Stimulated activated CD8-positive, alpha-beta memory T cell treated with anti-CD3 and anti-CD28 coated beads, Interleukin-12 subunit alpha, Interleukin-12 subunit beta, amount 100 ng/mL, for 4 hours (primary cell): ENCODE measurements at places on chromosomes 1 and 21.

GRCh38 chr1:97017895-97018294 lies 296.3 kb downstream of the PTBP2 start:
- no peak for DNase-seq

GRCh38 chr1:48654606-48655210 lies 122.0 kb downstream of the BEND5 start:
- DNase-seq, result no peak

DNA sequence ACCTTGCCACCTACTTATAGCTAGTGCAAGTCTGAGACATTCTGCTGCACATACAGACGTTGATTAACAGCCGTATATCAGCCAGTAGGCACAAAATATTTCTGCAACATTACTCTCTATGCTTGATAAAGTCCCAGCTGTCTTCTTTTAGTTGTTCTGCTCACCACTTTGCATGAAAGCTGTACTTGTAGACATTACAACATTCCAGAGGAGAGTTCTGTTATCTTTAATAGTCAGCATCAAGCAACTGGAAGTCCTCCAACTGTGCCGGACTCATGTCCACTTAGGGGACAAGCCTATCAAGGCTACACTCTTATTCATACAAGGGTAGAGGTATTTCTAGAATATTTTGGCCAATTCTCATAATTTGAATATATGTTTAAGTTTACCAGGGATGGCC lies 50.0 kb downstream of the CACHD1 start:
- DNase-seq, result no peak

DNA sequence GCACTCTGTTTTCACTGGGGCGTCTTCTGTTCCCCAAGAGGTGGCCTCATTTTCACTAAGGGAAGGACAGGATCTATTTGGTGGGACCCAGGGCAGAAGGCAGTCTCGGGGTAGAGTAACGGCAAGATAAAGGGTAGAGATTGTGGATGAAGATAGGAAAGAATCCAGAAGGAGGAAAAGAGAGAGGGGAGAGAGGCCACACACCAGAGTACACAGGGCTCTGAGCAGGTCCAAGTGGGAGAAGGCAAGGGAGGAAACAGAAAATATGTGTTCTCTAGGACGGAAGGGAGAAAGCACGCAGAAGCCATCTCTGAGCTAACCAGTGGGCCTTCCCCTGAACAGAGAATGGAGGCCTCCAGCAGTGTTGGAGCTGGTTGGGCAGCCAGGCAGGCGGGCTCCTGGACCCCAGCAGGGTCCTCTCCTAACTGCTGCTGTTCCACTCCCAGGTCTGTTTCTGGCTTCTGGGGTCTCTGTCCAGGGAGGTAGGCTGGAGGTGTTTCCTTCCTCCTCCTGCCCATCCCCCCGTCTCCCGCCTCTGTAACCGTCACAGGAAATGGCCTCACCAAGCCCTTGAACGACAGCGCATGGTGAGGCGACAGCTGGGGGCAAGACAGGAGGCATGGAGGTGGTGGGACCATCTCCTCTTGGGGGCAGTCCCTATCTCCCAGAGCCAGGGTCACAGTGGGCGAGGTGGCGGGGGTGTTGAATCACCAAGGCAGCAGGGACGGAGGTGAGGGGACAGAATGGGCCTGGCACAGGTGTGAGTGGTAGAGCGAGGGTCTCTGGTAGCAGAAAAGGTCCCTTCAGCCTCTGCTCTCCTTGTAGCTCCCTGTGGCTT lies 649 bp downstream of the PTPN7 start:
- DNase-seq, result peak; percentile 45

GRCh38 chr1:9787702-9788101 lies 36.1 kb downstream of the CLSTN1 start:
- no peak for DNase-seq

GRCh38 chr1:84573481-84573966 lies 716 bp downstream of the CTBS start:
- no peak for DNase-seq

DNA sequence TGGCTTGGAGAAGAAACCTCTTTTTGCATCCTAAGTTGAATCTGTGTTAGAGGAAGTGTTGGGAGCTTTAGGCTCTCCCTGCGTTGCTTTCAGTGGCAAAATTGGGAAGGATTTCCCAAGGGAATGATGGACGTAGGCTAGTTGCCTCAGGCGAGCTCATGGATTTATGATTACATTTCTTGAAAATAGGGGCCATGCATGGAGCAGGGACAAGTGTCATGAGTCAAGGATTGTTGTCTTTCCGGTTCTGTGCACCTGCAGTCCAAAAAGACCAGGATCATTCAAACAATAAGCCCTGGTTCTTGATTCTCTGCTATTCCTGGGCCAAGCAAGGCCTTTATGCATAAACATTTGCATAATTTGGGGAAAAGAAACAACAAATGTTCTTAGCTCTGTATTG lies 7.1 kb downstream of the MAN1C1 start:
- DNase-seq, result no peak

- no peak for DNase-seq
Measured at GRCh38 chr1:51282605-51283004, 46.5 kb downstream of the RNF11 start.

DNA sequence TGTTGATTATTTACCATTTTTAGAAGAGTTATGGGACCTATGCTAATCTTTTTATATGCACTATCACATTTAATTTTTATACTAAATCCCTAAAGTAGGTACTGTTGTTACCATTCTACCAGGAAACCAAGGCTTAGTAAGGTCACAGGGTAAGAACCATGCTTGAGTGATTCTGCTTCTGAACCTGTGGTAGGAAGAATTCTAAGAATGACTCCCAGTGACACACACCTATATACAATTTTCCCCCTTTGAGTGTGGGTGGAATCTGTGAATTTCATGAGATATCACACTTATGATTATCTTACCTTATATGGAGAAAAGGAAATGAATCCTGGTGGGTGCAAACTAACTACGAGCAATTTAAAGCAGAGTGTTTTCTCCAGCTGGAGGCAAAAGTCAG lies 391.0 kb downstream of the USH2A start:
- no peak for DNase-seq

DNA sequence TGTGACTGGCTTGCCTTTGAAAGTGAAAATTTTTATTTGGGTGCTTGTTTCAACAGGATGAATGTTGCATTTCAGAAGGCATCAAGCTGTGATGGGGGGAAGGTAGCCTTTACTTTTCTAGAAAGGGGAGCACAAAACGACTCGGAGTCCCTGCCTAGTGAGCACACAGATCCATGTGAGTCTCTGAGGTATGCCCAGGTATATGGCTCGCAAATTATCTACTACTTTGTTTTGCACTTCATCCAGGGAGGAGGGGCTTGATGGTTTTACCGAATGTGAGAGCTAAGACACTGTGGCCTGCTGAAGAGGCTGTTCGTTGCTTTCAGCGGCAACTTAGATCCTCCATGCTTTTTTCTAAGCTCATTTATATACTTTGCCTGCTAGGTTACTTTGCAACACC lies 537.7 kb upstream of the PTBP2 start:
- DNase-seq, result no peak

GRCh38 chr1:229156872-229157271 lies 114.0 kb upstream of the RAB4A start:
- DNase-seq, result no peak

DNA sequence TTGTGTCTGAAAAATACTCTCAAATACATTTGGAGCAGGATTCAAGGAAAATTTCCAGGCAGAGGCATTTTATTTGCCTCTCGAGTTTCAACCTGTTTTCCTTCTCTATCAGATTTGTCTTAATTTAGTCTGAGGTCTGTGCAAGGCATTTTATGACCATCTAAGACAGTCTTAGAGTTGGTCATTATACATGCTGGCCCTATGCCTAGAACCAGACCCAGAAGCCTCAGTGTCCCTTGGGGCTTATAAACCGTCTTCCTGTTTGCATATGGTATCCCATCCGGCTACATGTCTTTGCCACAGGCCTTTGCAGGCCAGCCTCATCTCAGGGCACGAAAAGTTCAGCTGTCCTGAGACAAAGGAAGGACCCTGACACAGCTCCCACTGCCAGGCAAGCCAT lies 346.1 kb downstream of the SIPA1L2 start:
- no peak for DNase-seq

DNA sequence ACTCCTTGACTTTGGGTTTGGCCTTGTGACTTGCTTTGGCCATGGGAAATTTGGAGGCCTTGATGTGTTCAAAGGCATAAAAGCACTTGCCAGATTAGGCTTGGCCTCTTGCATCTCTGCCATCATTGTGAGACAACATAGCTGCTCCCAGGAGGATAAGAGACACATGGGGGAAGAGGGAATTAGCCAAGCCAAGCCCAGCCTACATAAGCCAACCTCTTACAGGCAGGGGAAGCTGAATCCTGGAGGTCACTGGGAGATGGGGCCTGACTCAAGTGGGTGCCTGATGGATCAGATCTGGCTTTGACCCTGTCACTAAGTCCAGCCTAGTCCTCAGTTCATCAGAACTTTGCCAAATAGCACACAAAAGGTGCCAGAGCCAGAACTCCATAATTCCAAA lies 37.6 kb upstream of the HMGB4 start:
- DNase-seq, result no peak

GRCh38 chr21:29696937-29697336 lies 242.9 kb downstream of the GRIK1 start:
- DNase-seq, result no peak

GRCh38 chr1:185581961-185582725 lies 152.0 kb upstream of the HMCN1 start:
- DNase-seq, result no peak

DNA sequence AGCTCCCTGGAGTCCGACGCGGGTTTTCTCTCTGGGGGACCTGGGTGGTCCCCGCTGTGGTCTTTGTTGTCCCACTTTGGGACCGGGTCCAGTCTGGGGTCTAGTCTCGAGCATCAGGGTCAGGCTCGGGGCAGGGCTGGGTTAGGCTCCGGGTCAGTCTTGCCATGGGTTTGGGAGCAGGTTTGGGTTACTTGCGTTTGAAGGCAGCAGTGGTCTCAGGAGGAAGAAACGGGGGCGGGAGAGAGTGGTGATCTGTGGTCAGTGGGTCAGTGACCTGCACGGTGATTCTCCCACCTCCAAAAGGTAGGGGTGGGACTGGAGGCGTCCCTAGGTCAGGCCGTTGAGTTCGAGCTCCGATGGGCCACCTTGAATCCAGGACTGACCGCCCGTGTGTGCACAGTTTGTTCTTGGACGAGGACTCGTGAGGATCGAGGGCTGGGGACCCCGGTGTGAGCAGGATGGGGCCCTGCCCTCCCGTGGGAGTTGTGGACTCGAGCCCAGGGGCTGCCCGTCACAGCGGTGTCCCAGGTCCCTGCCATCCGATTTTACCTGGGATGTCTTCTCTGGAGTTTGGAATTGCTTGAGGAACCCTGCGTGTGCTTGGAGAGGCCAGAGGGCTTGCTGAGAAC lies 2.3 kb downstream of the B3GALT6 start:
- no peak for DNase-seq

- no peak for DNase-seq
Measured at GRCh38 chr1:32142446-32143301, 34.8 kb downstream of the KPNA6 start.

GRCh38 chr1:82695443-82695842 lies 894.7 kb downstream of the ADGRL2 start:
- no peak for DNase-seq

GRCh38 chr1:236685917-236686814 lies at the start of gene ACTN2:
ACTN2 (plus strand) TSS chr1:236686499; CDS start chr1:236686674, 175 bp downstream.
- peak; percentile 19 for DNase-seq
